ENCODE measurements at places on chromosomes 12 and 14. TPM values are rescaled to one million over a fixed set of nuclear protein-coding genes. Genes with fewer than 3 reads are reported as not detected.

KRT83 gene
- total RNA-seq, result 6.5 TPM

KRT2 gene
- not detected for total RNA-seq

SLC8A3 gene
- total RNA-seq, result not detected

ASIC1 gene
- total RNA-seq, result 6.6 TPM

SLCO1C1 gene
- not detected for total RNA-seq

RD3L gene
- not detected for total RNA-seq

HPD gene
- total RNA-seq, result 1.8 TPM

TMEM63C gene
- total RNA-seq, result 0.96 TPM

SLC7A8 gene
- total RNA-seq, result 0.72 TPM

CCDC88C gene
- total RNA-seq, result 7.2 TPM

A2M gene
- total RNA-seq, result not detected

ACSM4 gene
- not detected for total RNA-seq

GPRC5A gene
- 449 TPM for total RNA-seq

LTBR gene
- total RNA-seq, result 168 TPM

DACT1 gene
- 0.50 TPM for total RNA-seq

REP15 gene
- total RNA-seq, result 0.62 TPM

PWP1 gene
- total RNA-seq, result 92.2 TPM

KLRB1 gene
- not detected for total RNA-seq

KCNH5 gene
- not detected for total RNA-seq
